ENCODE measurements at places on chromosomes 16 and 17.
A peak's percentile ranks its signal among the peaks of the same experiment; 100 is the strongest.

DNA sequence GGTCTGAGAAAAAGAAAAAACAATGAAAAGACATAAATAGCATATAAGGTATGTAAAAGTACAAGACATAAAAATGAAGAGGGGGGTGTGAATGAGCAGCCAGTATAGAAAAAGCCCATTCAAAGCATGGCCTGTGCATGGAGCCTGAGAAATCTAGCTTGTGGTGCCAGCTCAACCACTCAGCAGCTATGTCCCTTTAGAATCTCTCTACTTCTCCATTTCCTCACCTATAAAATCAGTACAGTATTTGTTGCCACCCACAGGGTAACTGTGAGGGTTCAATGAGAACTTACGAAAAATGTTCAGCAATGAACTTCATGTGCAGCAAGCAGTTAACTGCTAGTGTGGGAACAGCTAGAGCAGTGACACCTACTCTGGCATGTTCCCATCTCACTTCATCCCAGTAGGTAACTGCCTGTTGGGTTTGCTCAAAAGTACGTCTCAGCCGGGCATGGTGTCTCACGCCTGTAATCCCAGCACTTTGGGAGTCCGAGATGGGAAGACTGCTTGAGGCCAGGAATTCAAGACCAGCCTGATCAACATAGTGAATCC is 15.3 kb downstream of the CYTH1 start:
- peak; percentile 49 for DNase-seq

- DNase-seq, result no peak
Measured at GRCh38 chr16:4529085-4530060, 9.2 kb downstream of the CDIP1 start.

DNA sequence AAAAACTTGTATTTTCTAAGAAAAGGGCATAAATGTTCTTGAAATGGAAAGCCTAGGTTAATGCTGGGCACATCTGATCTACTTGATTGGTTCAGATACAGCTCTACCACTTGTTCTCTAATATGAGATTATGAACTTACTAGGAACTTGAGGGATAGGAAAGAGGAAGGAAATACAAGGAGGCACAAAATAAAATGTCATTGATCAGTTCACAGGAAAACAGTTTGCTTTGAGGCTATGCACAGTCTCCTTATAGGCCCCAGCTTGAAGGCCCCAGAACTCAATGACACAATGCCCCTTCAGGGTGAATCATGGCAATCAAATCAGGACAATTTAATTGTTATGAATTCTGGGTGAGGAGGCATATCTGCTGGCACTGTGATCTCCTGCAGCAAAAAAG is 27.1 kb downstream of the NXPH3 start:
- no peak for DNase-seq

DNA sequence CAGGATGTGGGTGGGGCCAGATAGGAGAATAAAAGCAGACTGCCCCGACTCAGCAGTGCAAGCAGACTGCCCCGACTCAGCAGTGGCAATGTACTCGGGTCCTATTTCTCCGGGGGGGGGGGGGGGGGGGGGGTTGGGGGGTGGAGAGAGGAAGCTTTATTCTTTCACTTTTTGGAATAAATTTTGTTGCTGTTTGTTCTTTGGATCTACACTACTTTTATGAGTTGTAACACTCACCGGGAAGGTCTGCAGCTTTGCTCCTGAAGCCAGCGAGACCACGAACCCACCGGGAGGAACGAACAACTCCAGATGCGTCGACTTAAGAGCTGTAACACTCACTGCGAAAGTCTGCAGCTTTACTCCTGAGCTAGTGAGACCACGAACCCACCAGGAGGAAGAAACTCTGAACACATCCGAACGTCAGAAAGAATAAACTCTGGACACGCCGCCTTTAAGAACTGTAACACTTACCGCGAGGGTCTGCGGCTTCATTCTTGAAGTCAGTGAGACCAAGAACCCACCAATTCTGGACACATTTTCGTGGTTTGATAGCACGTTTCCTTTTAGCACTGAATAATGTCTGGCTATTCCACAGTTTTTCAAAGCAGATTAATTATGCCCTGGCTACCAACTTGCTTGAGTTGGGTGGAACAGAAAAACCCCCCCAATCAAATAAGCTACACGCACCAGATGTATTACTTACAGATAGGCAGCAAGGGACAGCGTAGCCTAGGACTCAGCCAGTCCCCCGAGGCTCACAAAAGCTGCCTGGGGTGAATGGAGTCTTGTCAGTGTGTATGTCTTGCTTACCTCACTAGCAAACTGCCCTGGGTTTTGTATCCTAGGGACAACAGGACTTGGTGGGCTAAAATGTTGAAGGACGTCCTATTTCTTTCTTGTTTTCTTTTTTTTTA is 11.9 kb downstream of the FZD2 start:
- DNase-seq, result no peak

DNA sequence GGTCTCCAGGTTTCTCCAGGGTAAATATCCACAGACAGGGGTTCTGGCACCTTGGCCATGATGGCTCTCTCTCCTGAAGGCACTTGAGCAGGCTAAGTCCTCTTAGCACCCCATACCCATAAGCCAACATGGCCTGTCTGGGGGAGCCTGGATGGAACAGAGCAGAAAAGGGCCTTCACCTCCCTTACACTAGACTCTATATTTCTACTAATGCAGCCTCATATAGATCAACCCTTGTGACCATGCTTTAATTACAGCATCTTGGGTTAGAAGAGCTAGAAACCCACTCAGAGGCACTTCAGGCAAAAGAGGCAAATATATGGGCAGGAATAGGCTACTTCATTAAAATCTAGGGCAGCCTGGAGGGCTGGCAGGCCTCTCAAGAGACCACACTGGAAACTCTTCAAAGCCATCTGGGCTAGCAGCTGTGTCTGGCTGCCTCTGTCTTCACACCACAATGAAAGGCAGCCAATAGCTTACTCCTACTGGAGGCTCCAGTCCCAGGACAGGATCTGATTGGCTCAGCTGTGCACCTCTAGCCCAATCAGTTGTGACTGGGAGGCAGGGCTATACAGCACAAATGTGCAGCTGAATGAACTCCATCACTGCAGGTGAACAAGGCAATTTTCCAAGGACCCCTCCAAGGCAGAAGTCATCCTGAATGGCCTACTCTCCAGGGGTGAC is 4.7 kb upstream of the CDT1 start:
- DNase-seq, result no peak

GRCh38 chr16:64993464-64993863 is 128.4 kb downstream of the CDH11 start:
- DNase-seq, result no peak

DNA sequence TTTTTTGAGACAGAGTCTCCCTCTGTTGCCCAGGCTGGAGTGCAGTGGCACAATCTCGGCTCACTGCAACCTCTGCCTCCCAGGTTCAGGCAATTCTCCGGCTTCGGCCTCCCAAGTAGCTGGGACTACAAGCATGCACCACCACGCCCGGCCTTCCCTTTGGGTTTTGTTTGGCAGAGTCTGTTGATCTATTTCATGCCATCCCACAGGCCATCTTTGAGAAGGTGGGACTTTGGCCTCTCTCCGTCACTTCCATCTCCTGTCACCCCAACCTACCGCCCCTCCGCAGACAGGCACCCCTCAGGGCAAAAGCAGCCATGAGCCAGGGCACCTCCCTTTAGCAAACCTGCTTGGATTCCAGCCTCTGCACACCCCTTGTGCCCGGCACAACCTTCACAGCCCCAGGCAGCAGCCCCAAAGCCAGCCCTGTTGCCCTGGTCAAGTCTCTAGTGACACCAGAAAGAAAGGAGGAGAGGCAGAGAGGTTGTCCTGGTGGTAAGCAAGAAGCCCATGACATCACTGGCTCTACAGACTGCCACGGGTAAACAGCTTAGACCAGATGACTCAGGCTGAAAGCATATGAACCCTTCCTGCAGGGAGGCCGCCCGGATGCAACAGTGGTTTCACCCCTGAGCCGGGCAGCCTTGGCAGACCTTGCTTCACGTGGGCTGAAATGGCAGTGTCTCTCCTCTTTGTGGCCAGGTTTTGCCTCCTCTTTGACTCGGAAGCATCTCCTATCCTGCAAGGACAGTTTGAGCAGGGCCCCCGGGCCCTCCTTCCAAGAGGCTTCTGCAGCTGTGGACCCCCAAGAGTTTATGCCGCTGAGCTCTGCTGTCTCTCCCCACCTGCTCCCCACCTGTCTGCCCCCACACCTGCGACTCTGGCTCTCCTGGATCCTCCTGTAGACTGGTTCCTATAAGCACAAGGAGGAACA is 8.1 kb upstream of the TIMP2 start:
- peak; percentile 65 for DNase-seq

GRCh38 chr16:54460263-54460860 is 173.8 kb upstream of the IRX3 start:
- DNase-seq, result no peak

GRCh38 chr17:27644586-27644985 is 13.6 kb downstream of the LGALS9 start:
- DNase-seq, result no peak

DNA sequence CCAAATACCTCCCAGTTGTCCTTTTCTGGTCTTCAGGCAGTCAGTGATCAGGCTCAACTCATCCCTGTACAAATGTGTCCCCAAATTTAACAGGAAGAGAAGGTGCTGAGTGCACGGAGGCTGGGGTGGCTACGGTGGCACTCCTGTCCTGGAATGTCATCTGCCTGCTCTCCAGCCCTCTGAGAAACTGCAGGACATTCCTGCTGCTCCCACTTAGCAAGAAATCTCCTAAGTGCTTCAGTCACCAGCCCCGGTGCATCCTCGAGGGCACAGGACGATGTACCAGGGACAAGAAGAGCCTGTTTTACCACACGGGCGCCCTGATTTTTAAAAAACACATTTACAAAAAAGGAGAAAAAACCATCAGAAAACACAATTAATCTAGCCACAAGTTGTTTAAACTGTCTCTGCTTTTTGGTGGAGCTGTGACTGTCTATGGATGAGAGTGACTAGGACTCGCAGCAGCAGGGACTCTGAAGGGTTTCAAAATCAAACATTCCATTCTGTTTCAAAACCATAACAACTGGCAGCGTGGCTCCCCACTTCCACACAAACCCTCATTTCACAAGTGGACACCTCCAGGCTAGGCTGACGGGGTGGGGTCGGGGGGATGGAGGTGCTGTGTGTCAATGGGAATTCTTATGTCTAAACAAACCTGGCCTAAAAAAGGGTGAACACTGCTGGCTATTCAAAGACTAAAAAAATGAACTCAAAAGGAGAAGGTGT is 65.3 kb upstream of the CNEP1R1 start:
- no peak for DNase-seq

- DNase-seq, result no peak
Measured at GRCh38 chr16:16032271-16032979, 83.0 kb downstream of the ABCC1 start.

DNA sequence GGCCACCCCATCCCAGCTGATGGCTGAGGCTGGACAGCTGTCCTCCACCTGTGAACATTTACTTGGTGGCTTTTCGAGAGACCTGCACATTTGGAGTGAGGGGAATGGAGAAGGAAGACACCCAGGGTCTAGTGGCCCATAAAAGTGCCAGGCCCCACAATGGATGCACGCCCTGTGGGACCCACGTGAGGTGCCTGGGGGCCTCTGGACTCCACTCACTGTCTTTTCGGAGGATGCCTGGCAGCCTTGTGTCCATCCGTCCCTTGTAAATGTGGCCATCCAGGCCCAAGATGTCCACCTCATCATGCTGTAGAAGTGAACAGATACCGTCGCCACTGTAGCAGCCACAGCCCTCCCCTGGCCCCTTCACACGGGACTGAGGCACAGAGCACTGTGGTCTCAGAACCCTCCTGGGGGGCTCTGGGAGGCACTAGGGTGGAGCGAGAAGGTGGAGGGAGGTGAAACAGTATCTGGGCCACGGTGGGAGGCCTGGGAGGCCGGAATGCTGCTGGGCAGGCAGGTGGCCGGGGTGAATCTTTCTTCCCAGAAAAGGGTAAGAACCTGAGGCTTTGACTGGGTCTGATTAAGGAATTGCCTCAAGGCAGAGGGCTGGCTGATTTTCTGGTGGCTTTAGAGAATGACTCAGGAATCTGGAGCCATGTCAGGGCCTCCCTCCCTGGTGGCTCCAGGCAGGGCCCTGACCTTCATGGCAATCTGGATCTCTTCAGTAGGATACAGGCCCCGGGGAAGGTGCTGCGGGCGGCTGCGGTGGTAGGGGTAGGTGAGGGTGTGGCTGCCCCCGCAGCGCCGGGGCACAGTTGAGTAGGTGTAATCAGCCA is 11.5 kb downstream of the UBALD2 start:
- no peak for DNase-seq

All from activated CD8-positive, alpha-beta memory T cell treated with anti-CD3 and anti-CD28 coated beads, Interleukin-2, amount 50 U/mL, for 48 hours (primary cell).